Endothelial cell of umbilical vein (primary cell): ENCODE measurements at places on chromosomes 12 and 14. TPM values are rescaled to one million over a fixed set of nuclear protein-coding genes. Genes with fewer than 3 reads are reported as not detected.

DNA sequence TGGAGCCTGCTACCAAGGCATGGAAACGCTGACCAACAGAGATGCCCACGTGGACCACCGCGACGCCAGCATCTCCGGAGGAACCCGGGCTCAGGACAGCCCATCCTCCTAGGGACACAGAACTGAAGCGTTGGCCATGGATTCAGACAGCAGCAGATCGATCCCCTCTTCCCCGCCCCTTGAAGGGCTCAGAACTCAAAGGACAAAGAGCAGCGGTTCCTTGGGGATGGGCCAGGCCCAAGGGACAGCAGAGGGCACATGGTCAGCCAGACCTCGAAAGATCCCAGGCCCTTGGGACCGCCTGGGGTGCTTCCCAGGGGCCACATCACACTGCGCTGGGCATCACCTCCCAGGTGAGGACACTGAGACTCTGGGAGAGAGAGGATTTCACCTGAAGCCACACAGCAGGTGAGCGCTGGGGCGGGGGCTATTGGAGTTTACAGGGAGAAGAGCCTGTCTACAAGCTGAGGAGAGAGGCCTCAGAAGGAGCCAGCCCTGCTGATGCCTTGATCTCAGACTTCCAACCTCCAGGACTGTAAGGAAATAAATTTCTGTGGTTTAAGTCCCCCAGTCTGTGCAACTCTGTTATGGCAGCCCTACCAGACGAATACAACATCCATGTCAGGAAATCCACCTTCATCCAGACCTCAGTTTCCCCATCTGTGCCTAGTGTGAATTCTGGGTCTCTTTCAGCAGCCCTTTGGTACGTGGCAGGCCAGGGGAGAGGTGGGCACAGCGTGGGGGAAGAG, 49.4 kb downstream of the CCNK start:
- no peak for DNase-seq
- H3K36me3 ChIP-seq = no peaks in the 10 kb centered on the region
- H3K4me1 ChIP-seq = peaks cover 27% of the 10 kb centered on the region
- no peaks in the 10 kb centered on the region for H3K27me3 ChIP-seq

DNA sequence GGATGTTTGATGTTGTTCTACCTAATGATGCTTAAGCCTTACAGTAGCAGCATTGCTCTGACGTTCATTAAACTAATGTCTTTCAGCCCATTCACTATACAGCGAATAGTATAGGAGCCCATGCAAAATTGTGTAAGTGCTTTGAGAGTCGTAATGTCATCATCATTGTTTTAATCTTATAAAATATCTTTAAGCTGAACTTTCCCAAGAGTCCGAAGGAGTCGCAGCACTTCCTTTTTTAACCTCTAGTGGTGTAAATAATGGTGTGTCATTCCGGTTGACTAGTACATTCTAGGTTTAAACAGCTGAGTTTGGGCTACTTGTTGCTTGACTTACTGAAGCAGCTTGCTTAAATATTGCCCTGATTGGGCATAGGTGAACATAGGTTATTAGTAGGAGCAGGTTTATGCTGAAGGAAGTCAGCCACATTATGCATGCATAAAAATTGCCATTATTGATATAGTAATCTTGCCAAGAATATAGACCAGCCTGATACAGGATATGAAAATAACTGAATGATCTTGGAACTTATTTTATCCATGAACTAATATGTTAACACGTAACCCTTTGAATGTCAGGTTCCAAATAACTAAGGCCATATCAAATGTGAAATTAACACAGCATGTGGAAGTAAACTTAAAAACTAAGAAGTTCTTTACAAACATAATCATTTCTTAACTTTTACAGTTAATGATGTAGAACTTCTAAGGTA, 2.6 kb downstream of the WNK1 start:
- no peaks in the 10 kb centered on the region for H3K36me3 ChIP-seq
- peaks cover 33% of the 10 kb centered on the region for H3K4me1 ChIP-seq
- H3K4me3 ChIP-seq = peak overlapping the region; percentile 96
- no peaks in the 10 kb centered on the region for H3K27me3 ChIP-seq
- H3K27ac ChIP-seq = no peak overlapping the region
- peak; percentile 72 for DNase-seq

GRCh38 chr12:28172434-28173030, 17.7 kb upstream of the CCDC91 start:
- H3K36me3 ChIP-seq = no peaks in the 10 kb centered on the region
- H3K4me3 ChIP-seq = no peak overlapping the region
- H3K27me3 ChIP-seq = no peaks in the 10 kb centered on the region

GRCh38 chr12:65925626-65926025, 101.3 kb downstream of the HMGA2 start:
- no peaks in the 10 kb centered on the region for H3K27me3 ChIP-seq
- H3K36me3 ChIP-seq = no peaks in the 10 kb centered on the region
- H3K27ac ChIP-seq = peak overlapping the region; percentile 1
- H3K4me1 ChIP-seq = peaks cover 48% of the 10 kb centered on the region

SALL2 gene
- 2.8 and 4.3 TPM in 2 replicates for polyA plus RNA-seq

- DNase-seq = no peak
- no peaks in the 10 kb centered on the region for H3K36me3 ChIP-seq
Observed at GRCh38 chr14:106850913-106851825, 1324.8 kb downstream of the TMEM121 start.

- H3K4me1 ChIP-seq = peaks cover 45% of the 10 kb centered on the region
- no peaks in the 10 kb centered on the region for H3K27me3 ChIP-seq
- H3K27ac ChIP-seq = peak overlapping the region; percentile 97
Observed at GRCh38 chr14:35403603-35404448, 723 bp downstream of the NFKBIA start.

- H3K4me3 ChIP-seq = no peak overlapping the region
- DNase-seq = no peak
- no peaks in the 10 kb centered on the region for H3K36me3 ChIP-seq
- H3K4me1 ChIP-seq = no peaks in the 10 kb centered on the region
Observed at GRCh38 chr12:7591531-7591930, 74.2 kb downstream of the APOBEC1 start.

DNA sequence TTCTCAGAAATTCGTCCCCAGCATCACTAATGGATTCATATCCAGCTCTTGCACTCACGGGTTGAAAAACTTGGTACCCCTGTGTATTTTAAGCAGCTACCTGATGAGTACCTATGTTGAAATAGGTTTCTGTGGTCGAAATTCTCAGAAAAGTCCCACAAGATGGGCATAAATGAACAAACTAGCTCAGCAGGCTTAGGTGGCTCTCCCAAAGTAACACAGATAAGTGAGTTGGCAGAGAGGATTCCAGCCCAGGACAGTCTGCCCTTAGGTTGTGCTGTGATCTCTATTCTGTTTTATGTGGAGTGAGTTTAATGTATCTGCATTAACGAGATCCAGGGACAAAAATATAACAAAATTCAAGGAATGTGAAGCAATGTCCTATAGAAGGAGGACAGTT, 92.3 kb downstream of the RGS6 start:
- H3K27me3 ChIP-seq = no peaks in the 10 kb centered on the region
- no peak overlapping the region for H3K27ac ChIP-seq
- no peak overlapping the region for H3K4me3 ChIP-seq
- no peaks in the 10 kb centered on the region for H3K4me1 ChIP-seq
- no peaks in the 10 kb centered on the region for H3K36me3 ChIP-seq

ACOT2 gene
- 31.5 and 34.6 TPM in 2 replicates for polyA plus RNA-seq

WIF1 gene
- not detected in 2 replicates for polyA plus RNA-seq

RPL10L gene
- polyA plus RNA-seq = not detected in 2 replicates

CPM gene
- polyA plus RNA-seq = not detected in 2 replicates
